ENCODE measurements at places on chromosomes 12 and 14.

DNA sequence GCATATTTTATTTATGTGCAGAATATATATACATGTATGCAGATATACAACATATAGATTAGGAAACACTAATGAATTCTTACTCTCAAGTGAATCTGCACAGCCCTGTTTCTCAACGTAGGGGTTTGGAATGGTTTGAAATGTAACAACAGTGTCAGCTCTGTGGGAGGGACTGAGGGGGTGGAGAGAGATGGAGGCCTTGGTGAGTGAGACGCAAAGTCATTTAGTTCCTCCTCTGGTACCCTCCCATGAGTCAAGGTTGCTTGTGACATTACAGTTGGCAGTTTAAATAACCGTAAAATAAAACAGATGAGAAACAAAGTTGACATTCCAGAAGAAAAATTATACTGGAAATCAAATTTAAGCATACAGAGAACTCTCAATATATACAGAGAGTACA lies 313.0 kb upstream of the PRKD1 start:
- no peak for DNase-seq

- no peak for DNase-seq
These were observed 66.0 kb upstream of the GTF2A1 start for GRCh38 chr14:81286574-81287370.

GRCh38 chr12:67382241-67382871 lies 113.2 kb downstream of the CAND1 start:
- DNase-seq = no peak

GRCh38 chr12:99110212-99110611 lies 465.1 kb downstream of the APAF1 start:
- DNase-seq = no peak

GRCh38 chr14:93937519-93937918 lies 10.4 kb downstream of the FAM181A start:
- no peak for DNase-seq

- DNase-seq = no peak
These were observed 679 bp downstream of the BDKRB2 start for GRCh38 chr14:96205059-96205977.

- DNase-seq = no peak
These were observed 34.1 kb downstream of the ITGA7 start for GRCh38 chr12:55673638-55674037.

GRCh38 chr12:100229036-100229635 lies 28.5 kb downstream of the ACTR6 start:
- no peak for DNase-seq

DNA sequence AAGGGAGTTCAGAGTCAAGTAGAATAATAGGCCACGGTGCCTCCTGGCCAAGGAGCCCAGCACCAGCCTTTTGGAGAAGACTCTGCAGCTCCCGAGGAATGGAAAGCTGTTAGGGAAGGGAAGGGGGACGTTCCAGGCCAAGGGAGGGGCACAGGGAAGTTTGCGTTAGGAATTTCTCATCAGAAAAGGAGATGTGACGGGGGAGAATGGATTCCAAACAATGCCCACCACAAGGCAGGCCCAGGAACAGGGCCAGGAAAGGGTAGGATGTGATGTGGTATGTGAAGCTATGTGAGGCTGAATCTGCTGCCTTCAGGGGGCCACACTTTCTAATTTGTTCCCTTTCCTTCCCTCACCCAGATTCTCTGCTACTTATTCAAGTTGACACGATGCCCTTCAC lies 46.0 kb downstream of the DGLUCY start:
- DNase-seq = no peak

DNA sequence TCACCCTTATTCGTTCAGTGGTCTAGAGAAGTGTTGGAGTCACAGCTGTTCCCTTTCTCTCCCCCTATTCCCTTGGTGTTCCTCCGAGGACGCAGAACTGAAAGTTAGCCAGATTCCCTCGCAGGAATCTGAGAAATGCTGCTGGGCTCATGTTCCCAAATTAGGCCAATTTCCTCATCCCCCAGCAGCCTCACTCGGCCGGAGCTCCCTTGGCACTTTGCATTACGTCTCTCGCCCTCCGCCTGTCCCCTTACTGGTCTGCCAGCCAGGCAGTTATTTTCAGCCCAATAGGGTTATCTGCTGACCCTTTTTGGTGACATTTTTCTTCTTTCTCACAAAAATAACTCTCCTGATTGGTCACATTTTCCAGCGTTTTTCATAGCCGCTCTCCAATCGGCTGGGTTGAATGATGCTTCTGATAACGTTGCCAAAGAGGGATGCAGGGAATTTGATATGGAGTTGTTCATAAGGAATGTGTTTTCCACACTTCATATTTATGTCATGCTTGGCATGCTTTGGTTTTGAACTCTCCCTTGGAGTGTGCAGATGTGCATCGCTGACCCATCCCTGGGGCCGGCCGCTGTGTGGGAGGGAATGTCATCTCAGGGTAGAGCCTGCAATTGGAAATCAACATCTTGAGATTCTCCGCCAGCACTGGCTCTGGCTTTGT lies 9.9 kb downstream of the IFT43 start:
- no peak for DNase-seq

DNA sequence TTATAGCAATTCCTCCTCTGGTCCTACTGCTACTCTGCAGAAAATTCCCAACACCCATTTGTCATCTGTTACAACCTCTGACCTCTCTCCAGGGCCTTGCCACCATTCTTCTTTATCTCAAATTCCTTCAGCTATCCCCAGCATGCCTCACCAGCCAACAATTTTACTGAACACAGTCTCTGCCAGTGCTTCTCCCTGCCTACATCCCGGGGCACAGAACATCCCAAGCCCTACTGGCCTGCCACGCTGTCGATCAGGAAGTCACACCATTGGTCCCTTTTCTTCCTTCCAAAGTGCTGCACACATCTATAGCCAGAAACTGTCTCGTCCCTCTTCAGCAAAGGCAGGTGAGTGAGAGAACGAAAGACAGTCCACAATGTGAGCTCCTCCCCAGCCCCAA lies 122.1 kb downstream of the TTLL5 start:
- no peak for DNase-seq

DNA sequence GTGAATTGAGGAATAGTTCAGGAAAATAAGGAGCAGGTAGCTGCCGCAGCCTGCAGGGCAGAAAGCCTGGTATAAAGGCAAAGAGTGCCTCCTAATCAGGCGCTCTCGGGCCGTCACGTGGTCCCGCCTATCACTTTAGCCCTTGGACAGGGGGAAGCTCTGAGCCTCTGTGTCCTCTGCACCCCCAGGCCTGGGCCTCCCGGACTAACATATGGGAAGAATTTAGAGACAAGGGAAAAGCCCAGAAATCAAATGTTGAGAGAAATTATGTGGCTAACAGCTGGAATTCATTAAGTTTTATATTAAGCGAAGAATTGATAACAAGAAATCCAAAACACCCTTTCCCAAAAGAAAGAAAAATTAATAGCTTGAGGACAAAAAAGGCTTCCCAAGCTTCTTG lies 417.7 kb downstream of the ATP23 start:
- DNase-seq = no peak

GRCh38 chr12:6465467-6466183 lies 4.9 kb downstream of the VAMP1 start:
- no peak for DNase-seq

DNA sequence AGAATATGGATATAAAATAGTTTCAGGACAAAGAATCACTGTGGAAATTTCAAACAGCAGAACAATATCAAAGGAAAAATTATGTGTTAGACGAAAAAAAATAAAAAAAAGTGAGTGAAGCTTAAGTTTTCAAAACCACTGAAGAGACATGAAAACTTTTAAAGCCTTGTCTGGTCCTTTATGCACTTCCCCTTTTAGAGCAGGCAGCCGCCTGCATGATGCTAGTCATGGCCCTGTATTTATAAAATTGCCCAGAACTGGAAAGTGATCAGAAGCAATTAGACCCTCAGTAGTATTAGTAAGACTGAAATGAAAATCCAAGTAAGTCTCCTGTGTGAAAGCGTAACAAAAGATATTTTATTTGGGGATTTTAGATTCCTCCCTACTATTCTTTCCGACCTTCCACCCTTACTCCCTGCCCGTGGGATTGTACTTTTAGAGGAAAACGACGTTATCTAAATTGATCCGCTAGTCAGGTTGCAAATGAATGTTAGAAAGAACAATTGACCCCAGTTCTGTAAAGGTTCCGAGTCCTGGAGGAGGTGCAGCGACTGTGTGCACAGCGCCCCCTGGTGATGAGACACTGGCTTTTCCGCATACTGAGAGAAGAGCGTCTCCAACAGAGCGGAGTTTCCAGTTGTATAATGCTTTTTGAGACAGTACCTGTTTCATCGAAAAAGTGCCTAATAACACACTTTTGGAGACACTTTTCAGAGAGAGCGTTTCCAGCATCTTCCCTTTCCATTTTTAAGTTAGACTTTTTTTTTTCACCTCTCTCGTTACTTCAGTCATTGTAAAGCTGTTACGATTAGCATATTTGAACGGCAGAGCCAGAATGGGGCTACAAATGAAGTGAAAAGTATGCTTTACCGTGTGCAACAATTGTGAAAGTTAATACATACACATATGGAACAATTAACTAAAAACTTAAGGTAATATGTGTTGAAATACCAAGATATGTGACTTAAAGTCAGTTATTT lies 12.4 kb downstream of the MGST1 start:
- no peak for DNase-seq

GRCh38 chr12:52691841-52692150 lies 11.5 kb downstream of the KRT77 start:
- DNase-seq = no peak

GRCh38 chr12:114636723-114637480 lies 47.1 kb downstream of the TBX3 start:
- no peak for DNase-seq

DNA sequence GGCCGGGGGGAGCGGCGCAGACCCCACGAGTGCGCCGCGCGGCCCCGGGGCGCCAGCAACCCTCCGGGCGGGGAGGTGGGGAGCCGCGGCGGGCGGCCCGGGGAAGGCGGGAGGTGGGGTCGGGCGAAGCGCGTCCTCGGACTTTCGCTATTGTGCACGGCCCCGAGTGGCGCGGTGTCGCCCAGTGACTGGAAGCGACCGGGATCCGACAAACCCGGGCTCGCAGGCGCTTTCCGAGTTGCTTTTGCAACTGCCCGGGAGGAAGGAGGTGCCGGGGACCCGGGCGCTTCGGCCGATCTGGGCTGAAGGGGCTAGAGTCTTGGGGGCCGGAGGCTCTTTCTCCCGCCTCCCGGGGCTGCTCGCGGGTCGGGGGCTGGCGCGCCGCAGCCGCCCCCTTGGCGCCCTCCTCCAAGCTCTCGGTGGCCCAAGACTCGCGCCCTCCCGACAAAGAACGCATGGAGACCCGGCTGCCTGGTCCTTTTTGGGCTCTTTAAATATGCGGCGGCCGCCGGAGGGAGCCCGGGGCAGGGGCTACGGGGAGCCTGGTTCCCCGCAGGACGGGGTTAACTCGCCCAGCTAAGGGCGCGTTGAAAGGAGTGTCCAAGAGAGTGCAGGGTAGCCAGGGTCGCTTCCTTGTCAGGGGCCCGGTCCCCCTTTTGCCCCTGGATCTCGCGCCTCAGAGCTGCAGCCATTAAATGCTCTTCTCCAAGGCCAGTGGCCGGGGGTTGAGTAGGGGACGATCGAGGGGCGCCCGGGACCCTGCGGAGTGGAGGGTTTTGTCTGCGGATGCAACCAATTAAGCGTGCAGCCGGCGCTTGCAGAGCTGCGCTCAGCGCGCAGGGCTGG lies 1.4 kb downstream of the HMGA2 start:
- no peak for DNase-seq

- DNase-seq = no peak
These were observed 96.6 kb downstream of the NKX2-1 start for GRCh38 chr14:36423430-36423829.

DNA sequence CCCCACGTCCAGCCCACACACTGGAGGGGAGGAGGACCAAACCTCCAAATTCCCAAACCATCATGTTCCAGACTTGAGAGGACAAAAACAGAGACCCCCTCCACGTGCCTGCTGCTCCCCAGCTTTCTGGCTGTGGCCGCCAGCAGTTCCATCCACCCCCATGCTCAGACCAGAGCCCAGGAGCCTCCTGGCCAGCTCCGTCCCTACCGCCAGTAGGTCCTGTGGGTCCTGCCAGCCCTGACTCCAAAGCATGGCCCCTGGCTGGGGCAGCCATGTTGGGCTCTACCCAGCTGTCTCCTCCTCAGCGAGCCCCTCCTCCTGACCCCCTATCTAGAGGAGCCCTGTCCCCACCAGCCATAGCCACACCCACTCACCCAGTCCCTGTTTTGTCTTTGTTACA lies 227.3 kb upstream of the RTL1 start:
- DNase-seq = no peak

DNA sequence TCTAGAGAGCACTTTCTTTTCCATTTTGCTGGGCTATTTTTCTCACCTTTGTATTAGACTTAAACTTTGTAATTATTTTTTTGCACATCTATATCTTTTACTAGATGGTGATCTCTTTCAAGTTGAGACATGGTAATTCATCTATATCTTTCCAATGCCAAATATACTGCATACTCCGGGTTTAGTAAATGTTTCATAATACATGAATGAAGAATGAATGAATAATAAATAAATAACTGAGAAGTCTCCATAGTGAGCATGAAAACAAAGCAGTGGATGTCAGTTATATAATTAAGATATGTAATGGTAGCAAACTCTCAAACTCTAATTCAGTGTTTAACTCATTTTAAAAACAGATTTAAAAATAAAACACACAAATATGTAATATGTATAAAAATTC lies 342.5 kb upstream of the KITLG start:
- DNase-seq = no peak

DNA sequence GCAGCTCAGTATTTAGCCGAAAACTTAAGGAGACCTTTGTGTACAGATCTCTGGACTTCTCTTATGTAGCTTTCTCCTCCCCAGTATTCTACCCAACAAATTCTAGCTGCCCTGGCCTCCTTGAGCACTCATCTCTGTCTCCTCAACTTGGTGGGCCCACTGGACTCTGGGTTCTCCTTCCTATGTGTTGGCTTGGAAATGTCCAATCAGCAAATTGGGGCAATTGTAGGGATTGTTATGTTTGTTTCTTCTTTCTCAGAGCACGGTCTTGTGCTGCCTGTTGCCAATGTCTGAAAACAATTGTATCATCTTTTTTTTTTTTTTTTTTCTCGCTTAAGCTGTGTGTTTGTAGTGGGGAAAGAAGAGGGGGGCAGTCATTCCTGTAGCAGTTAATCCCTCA lies 30.2 kb downstream of the NTN4 start:
- DNase-seq = no peak

- DNase-seq = no peak
These were observed 20.5 kb downstream of the IRF2BPL start for GRCh38 chr14:77007975-77008421.

DNA sequence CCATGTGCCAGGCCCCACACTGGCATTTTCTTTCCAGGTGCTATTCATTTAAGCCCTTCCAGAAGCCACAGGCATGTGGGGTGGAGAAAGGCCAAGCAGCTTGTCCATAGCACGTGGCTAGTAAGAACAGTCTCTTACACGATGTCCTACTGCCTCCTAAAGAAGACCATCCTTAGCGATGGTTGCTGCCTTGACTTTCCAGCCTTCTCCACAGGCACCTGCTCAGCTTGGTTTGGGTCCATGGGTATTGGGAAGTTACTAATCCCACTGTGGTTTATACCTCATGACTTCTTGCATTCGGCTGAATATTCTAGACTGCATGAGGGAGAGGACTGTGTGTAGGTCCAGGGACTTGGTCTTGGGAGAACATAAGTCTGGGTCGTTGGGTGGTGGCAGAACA lies 49.2 kb downstream of the NINJ2 start:
- no peak for DNase-seq

Data from NCI-H1436 treated with DMSO at 0.1 percent for 48 hours (cell line).